ENCODE measurements at places on chromosomes 6 and 20. TPM values are rescaled to one million over a fixed set of nuclear protein-coding genes. Genes with fewer than 3 reads are reported as not detected.

DNA sequence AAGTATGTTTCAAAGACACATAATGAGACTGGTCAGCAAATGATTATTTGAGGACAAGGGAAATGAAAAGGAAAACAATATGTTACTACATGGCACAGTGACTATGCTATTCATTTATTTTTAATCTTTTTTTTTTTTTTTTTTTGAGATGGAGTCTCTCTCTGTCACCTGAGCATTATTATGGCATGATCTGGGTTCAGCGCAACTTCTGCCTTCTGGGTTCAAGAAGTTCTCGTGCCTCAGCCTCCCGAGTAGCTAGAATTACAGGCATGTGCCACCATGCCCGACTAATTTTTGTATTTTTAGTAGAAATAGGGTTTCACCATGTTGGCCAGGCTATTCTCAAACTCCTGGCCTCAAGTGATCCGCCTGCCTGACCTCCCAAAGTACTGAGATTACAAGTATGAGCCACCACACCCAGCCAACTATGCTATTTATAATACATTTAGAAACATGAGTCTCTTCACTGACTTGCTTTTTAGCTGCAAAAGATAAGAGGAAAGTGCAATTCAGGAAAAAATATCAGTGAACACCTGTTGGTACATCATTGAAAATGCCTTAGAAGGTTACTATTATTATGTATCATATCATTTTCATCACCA, 3.4 kb downstream of the CALHM4 start:
- no peak for DNase-seq
- no peak overlapping the region for H3K4me3 ChIP-seq
- no peaks in the 10 kb centered on the region for H3K27me3 ChIP-seq
- no peak overlapping the region for H3K27ac ChIP-seq
- no peaks in the 10 kb centered on the region for H3K36me3 ChIP-seq

FNDC1 gene
- total RNA-seq = not detected

DNA sequence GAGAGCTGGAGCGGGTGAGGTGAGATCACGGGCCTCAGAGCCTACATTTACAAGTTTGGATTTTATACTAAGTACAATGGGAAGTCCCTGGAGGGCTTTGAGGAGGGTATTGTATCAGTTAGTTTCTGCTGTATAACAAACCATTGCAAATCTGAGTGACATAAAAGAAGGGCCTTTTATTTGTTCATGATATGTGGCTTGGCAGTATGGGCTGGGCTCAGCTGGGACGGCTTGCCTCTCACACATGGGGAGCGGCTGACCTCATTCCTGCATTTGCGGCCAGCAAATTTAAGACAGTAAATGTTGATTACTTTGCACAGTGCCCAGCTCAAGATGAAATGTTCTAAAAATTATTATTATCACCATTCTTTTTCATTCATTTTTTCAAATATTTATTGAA, 21.7 kb downstream of the GDAP1L1 start:
- H3K4me3 ChIP-seq = no peak overlapping the region
- H3K36me3 ChIP-seq = no peaks in the 10 kb centered on the region
- no peaks in the 10 kb centered on the region for H3K4me1 ChIP-seq
- H3K27ac ChIP-seq = no peak overlapping the region

ADGB gene
- total RNA-seq = not detected

GRCh38 chr20:21388566-21388965, 8.8 kb downstream of the NKX2-4 start:
- DNase-seq = no peak
- no peaks in the 10 kb centered on the region for H3K4me1 ChIP-seq
- no peak overlapping the region for H3K27ac ChIP-seq
- H3K4me3 ChIP-seq = no peak overlapping the region
- H3K27me3 ChIP-seq = peaks cover 12% of the 10 kb centered on the region

KIF13A gene
- 13.2 TPM for total RNA-seq

- H3K36me3 ChIP-seq = no peaks in the 10 kb centered on the region
- no peak overlapping the region for H3K4me3 ChIP-seq
- no peak overlapping the region for H3K27ac ChIP-seq
- H3K27me3 ChIP-seq = no peaks in the 10 kb centered on the region
- H3K4me1 ChIP-seq = no peaks in the 10 kb centered on the region
- no peak for DNase-seq
Observed at GRCh38 chr6:139060332-139060731, 31.8 kb downstream of the ABRACL start.

DNA sequence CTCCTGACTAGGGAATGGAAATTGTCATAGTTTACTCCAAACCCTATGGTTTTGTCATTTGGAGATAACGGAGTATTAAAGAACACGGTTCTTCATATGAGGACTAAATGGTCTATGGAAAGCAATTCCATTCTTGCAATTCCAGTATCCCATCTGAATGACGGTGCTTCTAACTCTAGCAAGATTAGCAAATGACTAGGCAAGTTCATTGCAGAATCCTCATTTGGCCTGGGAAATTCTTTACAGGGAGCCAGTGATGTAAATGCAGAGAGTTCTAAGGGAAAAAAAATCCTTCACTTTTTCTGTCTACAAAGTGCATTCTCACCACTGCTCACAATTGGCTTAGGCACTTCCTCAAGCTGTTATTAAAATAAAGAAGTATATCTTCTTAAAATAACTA, 111.5 kb downstream of the MOXD1 start:
- H3K4me1 ChIP-seq = no peaks in the 10 kb centered on the region
- DNase-seq = no peak
- no peak overlapping the region for H3K4me3 ChIP-seq
- no peaks in the 10 kb centered on the region for H3K27me3 ChIP-seq

- no peaks in the 10 kb centered on the region for H3K36me3 ChIP-seq
- no peak overlapping the region for H3K4me3 ChIP-seq
- H3K27me3 ChIP-seq = no peaks in the 10 kb centered on the region
- H3K4me1 ChIP-seq = peaks cover 10% of the 10 kb centered on the region
Observed at GRCh38 chr6:157552081-157552747, 171.2 kb downstream of the ZDHHC14 start.

GRCh38 chr6:165597821-165598220, 65.2 kb downstream of the PDE10A start:
- DNase-seq = no peak
- H3K36me3 ChIP-seq = no peaks in the 10 kb centered on the region
- no peaks in the 10 kb centered on the region for H3K27me3 ChIP-seq
- no peak overlapping the region for H3K27ac ChIP-seq
- no peaks in the 10 kb centered on the region for H3K4me1 ChIP-seq

C20orf204 gene
- 3.0 TPM for total RNA-seq

DNA sequence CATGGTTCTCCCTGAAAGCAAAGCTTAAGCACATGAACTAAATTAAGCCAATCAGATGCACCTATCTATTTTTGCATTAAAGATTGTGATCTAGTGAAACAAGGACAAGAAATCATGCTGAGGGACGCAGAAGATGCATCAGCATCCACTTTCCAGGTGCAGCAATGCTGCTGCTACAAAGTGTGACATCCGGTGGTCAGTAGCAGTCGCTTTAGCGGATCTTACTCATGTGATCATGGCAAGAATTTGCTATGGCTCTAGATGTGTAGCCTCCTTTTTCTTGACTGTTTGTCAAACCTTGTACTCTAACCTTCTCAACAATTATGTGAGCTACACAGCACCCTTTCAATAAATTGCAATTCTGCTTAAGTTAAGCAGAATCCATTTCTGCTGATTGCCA, 126.8 kb upstream of the SMLR1 start:
- H3K4me1 ChIP-seq = no peaks in the 10 kb centered on the region
- no peak overlapping the region for H3K27ac ChIP-seq
- DNase-seq = no peak
- no peaks in the 10 kb centered on the region for H3K36me3 ChIP-seq
- H3K27me3 ChIP-seq = no peaks in the 10 kb centered on the region

GRCh38 chr6:29608131-29608530, 23.2 kb downstream of the OR2H2 start:
- no peaks in the 10 kb centered on the region for H3K4me1 ChIP-seq
- DNase-seq = no peak
- H3K27me3 ChIP-seq = no peaks in the 10 kb centered on the region
- no peaks in the 10 kb centered on the region for H3K36me3 ChIP-seq
- H3K4me3 ChIP-seq = no peak overlapping the region
- H3K27ac ChIP-seq = no peak overlapping the region

FGD2 gene
- 11.9 TPM for total RNA-seq

- no peak overlapping the region for H3K4me3 ChIP-seq
- DNase-seq = no peak
- no peaks in the 10 kb centered on the region for H3K27me3 ChIP-seq
- no peak overlapping the region for H3K27ac ChIP-seq
- H3K4me1 ChIP-seq = no peaks in the 10 kb centered on the region
- no peaks in the 10 kb centered on the region for H3K36me3 ChIP-seq
Observed at GRCh38 chr6:47336334-47336733, 26.6 kb upstream of the TNFRSF21 start.

Measured in body of pancreas (tissue), 4 donors.